ENCODE measurements at places on chromosomes 4 and X. TPM values are rescaled to one million over a fixed set of nuclear protein-coding genes. Genes with fewer than 3 reads are reported as not detected.

The F8 gene
- 5.8 TPM for total RNA-seq

The TKTL1 gene
- 0.56 TPM for total RNA-seq

The CXCL10 gene
- total RNA-seq = 0.20 TPM

The NHSL2 gene
- 0.05 TPM for total RNA-seq

DNA sequence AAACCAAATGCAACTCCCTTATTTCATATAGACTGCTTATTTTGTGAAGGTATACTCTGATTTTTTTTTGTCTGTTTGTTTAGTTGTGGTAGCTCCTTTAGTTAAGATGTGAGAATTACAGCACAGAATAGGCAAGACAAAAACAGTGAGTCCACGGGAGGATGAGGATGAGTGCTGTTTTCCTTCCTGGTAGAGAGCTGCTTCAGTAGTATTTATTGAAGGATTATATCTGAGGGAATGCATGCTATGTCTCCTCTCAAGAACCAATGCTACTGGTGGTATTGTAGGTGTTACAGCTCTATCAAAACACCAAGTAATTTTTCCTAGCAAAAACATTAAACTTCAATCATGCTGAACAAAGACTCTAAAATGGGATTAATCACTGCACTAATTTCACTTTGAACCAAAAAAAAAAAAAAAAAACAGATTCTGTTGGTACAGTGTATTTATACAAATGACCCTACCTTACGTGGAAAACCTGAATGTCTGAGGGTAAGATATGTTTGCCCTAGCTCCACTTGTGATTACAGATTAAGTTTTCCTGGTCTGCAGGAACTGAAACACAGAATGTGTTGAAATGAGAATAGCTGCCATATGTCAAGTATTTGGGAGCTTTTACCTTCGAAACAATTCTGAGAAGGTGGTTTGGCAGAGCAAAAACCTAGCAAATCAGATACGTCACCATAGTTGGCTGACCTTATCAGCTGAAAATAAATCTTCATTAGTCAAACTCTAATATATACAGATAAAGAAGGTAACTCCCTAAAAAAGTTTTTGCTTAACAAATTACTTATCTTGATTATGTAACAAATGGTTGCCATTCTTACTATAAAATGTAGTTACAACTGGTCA is 40.3 kb downstream of the PPP3CA start:
- DNase-seq = no peak

GRCh38 chr4:100357542-100357941 is 160.3 kb downstream of the EMCN start:
- no peak for DNase-seq

DNA sequence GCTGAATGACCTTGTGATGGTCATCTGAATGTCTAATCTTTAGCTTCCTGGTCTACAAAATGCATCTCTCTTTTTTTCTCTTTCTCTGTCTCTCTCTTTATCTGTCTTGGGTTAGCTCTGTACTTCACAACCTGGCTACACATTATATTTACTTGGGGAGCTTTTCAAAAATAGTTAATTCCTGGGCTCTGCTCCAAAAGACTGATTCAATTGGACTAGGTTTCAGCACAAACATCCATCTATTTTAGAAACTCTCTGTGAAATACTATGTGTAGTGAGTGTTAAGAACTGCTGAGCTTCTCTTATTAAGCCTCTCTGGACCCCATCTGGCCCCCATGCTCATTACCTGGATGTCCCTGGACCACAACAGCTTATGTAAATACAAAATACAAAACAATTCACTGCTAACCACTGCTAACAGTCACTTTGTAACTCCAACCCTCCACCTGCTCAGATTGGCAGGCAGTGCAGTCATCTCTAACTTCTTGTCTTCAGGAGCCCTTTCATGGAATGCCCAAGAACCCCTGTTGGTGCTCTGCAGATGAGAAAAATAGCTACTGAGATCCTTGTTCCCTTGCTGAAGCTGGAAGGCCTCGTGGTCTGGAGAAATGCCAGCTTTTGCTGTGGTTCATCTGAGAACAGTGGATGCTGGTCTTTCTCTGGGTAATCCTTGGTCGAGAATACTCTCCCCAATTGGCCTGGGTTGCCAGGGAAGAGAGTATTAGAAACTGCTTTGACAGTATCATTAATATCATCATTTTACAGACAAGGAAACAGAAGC is 14.8 kb upstream of the BOD1L1 start:
- DNase-seq = no peak

- DNase-seq = no peak
Measured at GRCh38 chr4:8242782-8243560, 26.6 kb upstream of the HTRA3 start.

Data from activated naive CD4-positive, alpha-beta T cell treated with anti-CD3 and anti-CD28 coated beads, Interleukin-2, amount 50 U/mL, for 72 hours (primary cell).